ENCODE measurements at places on chromosomes 5 and 9.
A peak's percentile ranks its signal among the peaks of the same experiment; 100 is the strongest.

- no peak for DNase-seq
Observed at GRCh38 chr9:37582548-37583157, 6.5 kb upstream of the FBXO10 start.

DNA sequence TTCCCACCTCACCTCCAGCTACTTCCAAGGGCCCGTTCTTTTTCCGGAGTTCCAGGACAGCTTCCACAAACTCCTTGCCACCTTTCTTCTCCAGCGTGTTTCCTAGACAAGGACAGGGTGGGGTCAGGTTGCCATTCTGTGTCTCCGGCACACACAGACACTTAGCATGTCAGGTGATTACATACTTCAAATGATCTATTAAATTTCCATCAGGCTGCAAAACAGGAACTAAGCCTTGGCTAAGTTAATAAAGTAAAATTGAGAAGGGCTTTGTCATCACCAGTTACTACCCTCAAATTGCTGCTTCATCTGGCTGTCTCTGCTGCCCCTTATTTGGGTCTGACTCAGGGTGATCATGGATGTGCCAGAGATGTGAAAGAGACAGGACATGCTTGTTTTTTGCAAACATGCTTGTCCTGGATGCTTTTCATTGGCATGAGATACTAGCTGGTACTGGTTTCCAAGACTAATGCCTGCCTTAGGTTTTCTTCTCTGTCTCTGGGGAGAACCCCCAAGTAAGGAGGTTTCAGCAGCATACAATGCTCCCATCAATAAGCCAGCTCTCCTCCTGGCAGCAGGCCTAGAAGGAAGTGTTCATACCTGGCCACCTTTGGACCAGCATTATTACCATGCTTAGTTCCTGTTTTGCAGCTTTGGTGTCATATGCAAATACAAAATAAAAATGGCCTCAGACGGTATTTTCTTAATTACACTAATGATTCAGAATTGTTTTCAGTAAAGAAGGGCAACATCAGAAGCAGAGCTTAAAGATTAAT lies 52.9 kb downstream of the MACROH2A1 start:
- DNase-seq: no peak

GRCh38 chr5:9623661-9624060 lies 6.5 kb downstream of the TAS2R1 start:
- no peak for DNase-seq

DNA sequence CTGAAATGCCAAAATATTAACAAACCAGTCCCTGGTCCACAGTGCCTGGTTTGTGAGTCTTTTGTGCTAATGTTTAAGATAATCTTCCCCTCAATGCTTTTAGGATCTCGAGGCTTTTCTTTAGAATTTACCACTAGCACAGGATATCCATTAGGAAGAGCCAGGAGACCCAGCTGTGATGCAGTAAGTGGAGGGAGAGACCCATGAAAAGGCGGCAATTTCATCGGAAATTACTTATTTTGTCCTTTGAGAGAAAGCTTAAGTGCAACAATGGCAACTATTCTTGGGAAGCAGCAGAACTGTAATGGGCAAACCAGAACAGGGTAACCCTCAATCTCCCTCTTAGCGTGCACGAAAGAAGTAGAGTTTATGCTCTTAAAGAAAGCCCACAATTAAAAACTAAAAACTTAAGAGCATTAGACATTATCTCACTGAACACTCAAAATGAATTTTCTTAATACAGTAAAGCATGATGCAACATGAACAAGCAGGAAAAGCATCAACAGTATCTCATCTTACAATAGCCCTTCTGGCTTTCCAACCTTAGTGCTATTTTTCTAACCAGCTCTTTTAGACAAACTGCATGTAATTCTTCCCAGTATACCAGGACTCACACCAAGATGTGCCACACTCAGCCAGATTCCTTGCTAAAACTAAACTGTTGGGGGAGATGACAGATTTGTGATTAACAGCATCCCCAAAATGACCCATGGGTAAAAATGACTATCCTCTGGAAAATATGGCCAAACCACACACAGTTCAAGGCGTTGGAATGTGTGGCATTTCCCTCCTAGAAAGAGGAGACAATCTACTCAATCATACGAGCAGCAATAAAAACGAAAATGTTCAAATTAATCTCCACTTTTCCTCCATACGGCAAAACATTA lies 36.4 kb downstream of the PWWP2A start:
- no peak for DNase-seq

GRCh38 chr5:148776780-148777179 lies 49.6 kb upstream of the ADRB2 start:
- DNase-seq: no peak

- no peak for DNase-seq
Observed at GRCh38 chr9:8917956-8918739, 1118.6 kb upstream of the DMAC1 start.

GRCh38 chr5:175378444-175379028 lies 65.4 kb downstream of the DRD1 start:
- DNase-seq: no peak

DNA sequence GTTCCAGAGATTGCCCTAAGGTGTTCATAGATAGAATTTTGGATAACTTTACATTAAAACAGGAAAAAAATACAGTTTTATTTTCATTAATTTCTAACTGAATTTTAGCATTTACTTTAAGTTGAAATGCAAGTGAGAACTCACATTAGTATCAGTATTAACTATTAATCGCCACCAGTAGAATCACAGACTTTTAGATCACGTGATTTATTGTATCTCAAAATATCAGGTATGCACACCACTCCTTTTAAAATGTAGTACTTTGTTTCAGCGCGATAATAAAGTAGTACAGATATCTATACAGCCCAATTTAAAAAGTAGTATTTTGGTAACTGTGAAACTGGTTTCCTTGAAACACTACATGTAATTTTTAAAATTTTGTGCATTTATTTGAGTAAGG lies 978.7 kb downstream of the DNAH5 start:
- no peak for DNase-seq

DNA sequence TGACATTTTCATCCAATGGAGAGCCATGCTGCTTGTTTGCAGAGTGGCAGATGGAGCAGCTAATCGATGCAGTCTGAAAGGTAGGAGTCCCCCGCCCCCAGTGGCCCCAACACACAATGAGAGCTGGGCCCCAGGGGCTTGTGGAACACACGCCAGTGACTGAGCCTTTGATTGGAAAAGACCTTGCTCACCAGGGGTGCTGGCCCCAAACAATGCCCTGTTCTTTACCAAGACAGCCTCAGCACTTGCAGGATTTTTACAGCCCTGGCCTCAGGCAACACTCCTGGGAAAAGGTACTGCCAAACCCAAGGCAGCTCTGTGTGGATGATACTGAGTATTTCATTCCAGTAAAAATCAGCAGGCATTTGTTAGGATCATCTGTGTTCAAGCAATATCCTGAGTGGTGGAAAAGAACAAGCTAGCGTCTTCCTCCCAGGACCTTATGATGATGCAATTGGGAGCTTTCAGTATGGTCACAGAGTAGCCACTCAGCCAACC lies 276.8 kb upstream of the CLINT1 start:
- no peak for DNase-seq

GRCh38 chr9:114470121-114470520 lies 35.2 kb downstream of the WHRN start:
- DNase-seq: no peak

DNA sequence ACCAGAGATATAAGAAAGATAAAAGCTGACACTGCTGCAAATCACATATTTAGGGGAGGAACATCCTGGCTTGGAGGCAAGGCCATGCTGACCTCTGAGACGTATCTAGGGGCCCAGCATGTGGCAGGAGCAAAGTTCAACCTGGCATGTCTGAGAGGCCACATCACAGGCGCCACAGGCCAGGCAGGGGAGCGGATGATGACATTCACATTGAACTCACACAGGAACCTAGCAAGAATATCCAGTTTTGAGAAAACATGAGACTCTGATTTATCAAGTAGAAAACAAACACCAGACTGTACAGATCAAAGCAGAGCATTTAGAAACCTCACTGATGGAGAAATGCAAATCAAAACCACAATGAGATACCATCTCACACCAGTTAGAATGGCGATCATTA lies 64.2 kb upstream of the STK32A start:
- DNase-seq: no peak

GRCh38 chr9:129496473-129497004 lies 124.4 kb downstream of the C9orf50 start:
- DNase-seq: peak; percentile 95

- DNase-seq: no peak
Observed at GRCh38 chr5:7405277-7405676, 9.3 kb downstream of the ADCY2 start.

- DNase-seq: no peak
Observed at GRCh38 chr9:108275906-108276305, 579.9 kb downstream of the ACTL7B start.

GRCh38 chr5:32869216-32869615 lies 158.1 kb downstream of the NPR3 start:
- DNase-seq: no peak

- no peak for DNase-seq
Observed at GRCh38 chr5:26339576-26339975, 698.8 kb downstream of the CDH9 start.

GRCh38 chr5:132289097-132289496 lies 5.1 kb upstream of the SLC22A4 start:
- no peak for DNase-seq

GRCh38 chr5:89878140-89879132 lies 531.1 kb downstream of the CETN3 start:
- DNase-seq: no peak

GRCh38 chr9:4113711-4114110 lies 186.2 kb downstream of the GLIS3 start:
- no peak for DNase-seq

DNA sequence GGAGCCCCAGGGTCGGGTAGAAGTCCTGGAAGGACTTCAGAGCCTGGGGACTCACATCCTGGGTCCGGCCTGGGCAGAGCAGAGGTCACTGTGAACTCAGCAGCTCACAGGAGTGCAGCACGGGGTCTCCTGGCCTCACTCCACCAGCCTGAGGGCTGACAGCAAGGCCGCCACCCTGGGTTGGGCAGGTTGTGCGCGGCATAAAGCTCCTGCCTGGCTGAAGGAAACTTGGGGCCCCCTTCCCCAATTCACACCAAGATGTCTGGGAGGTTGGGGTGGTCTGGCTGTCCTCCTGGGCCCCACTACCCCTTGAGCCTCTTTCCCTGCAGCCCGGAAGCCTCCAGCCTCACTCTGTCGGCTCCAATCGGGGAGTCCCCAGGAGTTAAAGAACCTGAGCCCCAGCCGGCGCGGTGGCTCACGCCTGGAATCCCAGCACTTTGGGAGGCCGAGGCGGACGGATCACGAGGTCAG lies 2.1 kb downstream of the LCN15 start:
- no peak for DNase-seq

- DNase-seq: no peak
Observed at GRCh38 chr9:9557804-9558334, 1054.9 kb downstream of the PTPRD start.

Measured in thoracic aorta (tissue), 2 donors.